Panc1 (cell line): ENCODE measurements at places on chromosomes 7 and 10. TPM values are rescaled to one million over a fixed set of nuclear protein-coding genes. Genes with fewer than 3 reads are reported as not detected.

DNA sequence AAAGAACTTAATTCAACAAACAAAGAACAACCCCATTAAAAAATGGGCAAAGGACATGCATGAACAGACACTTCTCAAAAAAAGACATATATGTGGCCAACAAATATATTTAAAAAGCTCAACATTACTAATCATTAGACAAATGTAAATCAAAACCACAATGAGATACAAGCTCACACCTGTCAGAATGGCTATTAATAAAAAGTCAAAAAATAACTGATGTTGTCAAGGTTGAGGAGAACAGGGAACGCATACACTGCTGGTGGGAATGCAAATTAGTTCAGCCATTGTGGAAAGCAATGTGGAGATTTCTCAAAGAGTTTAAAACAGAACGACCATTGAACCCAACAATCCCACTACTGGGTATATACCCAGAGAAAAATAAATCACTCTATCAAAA lies 19.1 kb downstream of the ZFAND4 start:
- H3K4me1 ChIP-seq: no peaks in the 10 kb centered on the region
- no peak overlapping the region for H3K4me3 ChIP-seq
- DNase-seq: no peak
- H3K36me3 ChIP-seq: no peaks in the 10 kb centered on the region; the same call in 1 of the 2 replicates

- H3K27me3 ChIP-seq: peaks cover 24% of the 10 kb centered on the region
- H3K36me3 ChIP-seq: no peaks in the 10 kb centered on the region
- no peak overlapping the region for H3K4me3 ChIP-seq
- H3K4me1 ChIP-seq: no peaks in the 10 kb centered on the region
- H3K27ac ChIP-seq: no peak overlapping the region
- no peak for DNase-seq
Observed at GRCh38 chr10:77687621-77688020, 50.0 kb upstream of the KCNMA1 start.

DNA sequence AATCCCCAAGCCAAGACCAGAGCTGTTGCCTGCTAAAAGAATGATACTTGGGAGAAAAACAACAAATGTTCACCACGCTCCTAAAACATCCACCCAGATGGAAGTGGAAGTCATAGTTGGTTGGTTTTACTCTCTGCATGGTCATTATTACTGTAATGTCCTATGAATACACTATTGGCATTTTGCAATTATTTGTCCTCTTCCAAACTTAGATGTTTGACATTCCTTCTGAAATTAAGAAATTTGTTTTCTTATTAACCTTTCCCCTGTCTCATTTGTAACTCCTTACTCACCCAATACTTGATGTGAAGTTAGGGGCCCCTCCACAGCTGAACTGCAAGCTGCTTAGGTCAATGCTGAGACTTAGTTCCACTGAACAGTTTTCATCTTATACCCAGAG lies 383.3 kb downstream of the INHBA start:
- no peak overlapping the region for H3K27ac ChIP-seq
- no peak for DNase-seq

DNA sequence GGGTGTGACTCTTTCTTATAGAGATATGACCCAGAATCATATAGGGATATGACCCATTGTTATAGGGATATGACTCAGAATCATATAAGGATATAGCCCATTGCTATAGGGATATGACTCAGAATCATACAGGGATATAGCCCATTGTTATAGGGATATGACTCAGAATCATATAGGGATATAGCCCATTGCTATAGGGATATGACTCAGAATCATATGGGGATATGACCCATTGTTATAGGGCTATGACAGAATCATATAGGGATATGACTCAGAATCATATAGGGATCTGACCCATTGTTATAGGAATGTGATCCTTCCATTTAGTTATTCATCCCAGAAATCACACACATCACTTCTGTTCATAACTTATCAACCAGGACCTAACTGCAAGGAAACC lies 312.2 kb upstream of the ADARB2 start:
- no peaks in the 10 kb centered on the region for H3K27me3 ChIP-seq
- no peak overlapping the region for H3K27ac ChIP-seq
- no peak overlapping the region for H3K4me3 ChIP-seq
- DNase-seq: no peak
- no peaks in the 10 kb centered on the region for H3K4me1 ChIP-seq

DNA sequence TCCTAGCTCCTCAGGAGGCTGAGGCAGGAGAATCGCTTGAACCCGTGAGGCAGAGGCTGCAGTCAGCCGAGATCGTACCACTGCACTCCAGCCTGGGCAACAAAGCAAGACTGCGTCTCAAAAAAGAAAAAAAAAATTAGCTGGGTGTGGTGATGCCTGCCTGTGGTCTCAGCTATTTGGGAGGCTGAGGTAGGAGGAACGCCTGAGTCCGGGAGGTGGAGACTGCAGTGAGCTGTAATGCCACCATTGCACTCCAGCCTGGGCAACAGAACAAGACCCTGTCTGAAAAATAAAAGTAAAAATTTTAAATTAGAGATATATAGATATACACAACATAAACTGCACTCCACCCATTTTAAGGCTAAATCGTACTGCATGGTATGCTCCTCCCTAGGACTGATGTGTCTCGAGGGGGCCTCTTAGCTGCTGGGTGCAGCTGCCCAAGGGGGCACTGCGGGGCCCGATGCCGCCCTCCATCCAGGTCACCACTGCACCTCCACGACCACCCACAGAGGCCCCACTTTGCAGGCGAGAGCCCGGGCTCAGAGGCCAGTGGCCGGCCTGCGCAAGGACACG lies 40.9 kb upstream of the FOXK1 start:
- H3K4me1 ChIP-seq: peaks cover 15% of the 10 kb centered on the region
- no peaks in the 10 kb centered on the region for H3K27me3 ChIP-seq
- H3K27ac ChIP-seq: peak overlapping the region; percentile 81
- H3K4me3 ChIP-seq: peak overlapping the region; percentile 90
- H3K36me3 ChIP-seq: no peaks in the 10 kb centered on the region

DNA sequence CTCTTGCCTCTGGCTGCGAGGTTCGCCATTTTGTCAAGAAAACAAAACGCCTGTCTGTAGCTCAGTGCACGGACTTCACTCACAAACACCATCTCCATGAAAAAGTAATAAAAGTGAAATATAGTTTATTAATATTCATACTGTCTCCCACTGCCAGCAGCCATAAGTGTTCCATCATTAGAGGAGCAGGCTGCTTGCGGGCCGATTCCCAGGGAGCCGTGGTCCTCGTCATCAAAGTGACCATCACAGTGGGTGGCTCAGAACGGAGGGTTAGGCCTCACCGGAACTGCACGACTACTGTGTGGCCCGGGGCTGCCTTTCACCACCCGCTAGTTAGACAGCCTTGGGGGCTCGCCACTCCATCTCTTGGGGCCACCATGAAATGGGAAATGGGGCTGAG lies 82.7 kb downstream of the HIPK2 start:
- no peak for DNase-seq
- H3K4me3 ChIP-seq: no peak overlapping the region
- no peak overlapping the region for H3K27ac ChIP-seq
- H3K36me3 ChIP-seq: no peaks in the 10 kb centered on the region
- peaks cover 11% of the 10 kb centered on the region; the same call in 1 of the 2 replicates for H3K4me1 ChIP-seq
- H3K27me3 ChIP-seq: no peaks in the 10 kb centered on the region

DNA sequence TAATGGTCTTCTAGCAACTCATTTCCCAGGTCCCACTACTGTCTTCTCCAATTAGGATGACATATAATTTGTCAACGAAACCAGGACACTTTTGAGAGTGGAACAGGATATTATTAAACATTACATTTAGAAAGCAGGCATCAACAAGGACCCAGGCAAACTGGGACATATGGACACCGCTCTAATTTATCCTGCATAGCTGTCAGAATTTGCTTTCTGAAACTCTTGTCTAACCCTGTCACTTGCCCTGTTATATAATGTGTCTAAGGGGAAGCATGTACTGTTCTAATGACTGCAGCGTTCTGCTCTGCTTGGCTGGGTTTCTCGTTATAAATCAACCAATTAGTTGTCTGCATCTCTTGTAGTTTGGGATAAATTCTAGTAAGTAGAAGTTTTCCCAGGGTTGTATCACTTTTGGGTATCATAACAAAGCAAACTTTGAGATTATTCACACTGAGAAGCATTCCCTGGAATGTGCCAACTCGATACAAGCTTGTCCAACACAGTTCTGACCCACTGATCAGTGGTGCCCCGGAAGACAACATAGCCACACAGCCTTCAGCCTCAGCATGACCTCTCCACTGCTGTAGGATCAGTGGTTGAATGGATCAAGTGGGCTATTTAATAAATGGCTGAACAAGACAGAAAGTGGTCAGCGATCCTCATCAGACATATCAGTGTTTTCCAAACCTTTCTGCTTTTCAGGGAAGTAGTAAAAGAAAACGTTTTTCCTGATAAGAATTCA lies 228.1 kb downstream of the KIF20B start:
- no peak overlapping the region for H3K4me3 ChIP-seq
- no peaks in the 10 kb centered on the region for H3K36me3 ChIP-seq
- H3K27me3 ChIP-seq: 0 out of 2 replicates have a peak, but pooled peaks cover 2% of the 10 kb centered on the region
- H3K27ac ChIP-seq: no peak overlapping the region
- no peak for DNase-seq
- no peaks in the 10 kb centered on the region for H3K4me1 ChIP-seq

- H3K4me1 ChIP-seq: peaks cover 4% of the 10 kb centered on the region; the same call in 1 of the 2 replicates
- H3K36me3 ChIP-seq: no peaks in the 10 kb centered on the region
- no peak overlapping the region for H3K4me3 ChIP-seq
Observed at GRCh38 chr10:125631806-125632205, 51.2 kb downstream of the TEX36 start.

DNA sequence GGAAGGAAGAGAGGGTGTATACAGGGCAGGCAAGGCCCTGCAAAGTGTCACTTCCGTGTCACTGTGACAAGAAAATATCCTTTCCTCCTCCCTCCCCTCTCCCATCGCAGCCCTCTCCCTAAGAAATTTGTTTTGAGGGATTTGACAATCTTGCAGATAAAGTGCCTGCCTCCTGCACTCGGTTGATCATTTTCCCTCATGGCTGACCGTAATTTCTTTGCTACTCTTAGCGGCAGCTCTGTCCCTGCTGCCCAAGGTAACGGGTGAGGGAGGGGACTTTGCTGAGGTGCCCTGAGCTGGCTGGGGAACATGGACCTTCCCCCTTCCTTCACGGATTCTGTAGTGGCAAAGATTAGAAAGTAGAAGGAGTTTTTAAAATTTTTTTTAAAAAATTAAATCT lies 179.1 kb downstream of the TCF7L2 start:
- H3K36me3 ChIP-seq: no peaks in the 10 kb centered on the region
- peaks cover 47% of the 10 kb centered on the region for H3K4me1 ChIP-seq
- peak overlapping the region; percentile 62 for H3K27ac ChIP-seq
- no peak overlapping the region for H3K4me3 ChIP-seq

- no peaks in the 10 kb centered on the region for H3K4me1 ChIP-seq
- H3K27me3 ChIP-seq: no peaks in the 10 kb centered on the region
- no peak overlapping the region; the same call in 1 of the 2 replicates for H3K27ac ChIP-seq
- peak; percentile 92 for DNase-seq
- no peaks in the 10 kb centered on the region for H3K36me3 ChIP-seq
- H3K4me3 ChIP-seq: no peak overlapping the region
Observed at GRCh38 chr7:43674559-43675436, 54.5 kb downstream of the COA1 start.

DNA sequence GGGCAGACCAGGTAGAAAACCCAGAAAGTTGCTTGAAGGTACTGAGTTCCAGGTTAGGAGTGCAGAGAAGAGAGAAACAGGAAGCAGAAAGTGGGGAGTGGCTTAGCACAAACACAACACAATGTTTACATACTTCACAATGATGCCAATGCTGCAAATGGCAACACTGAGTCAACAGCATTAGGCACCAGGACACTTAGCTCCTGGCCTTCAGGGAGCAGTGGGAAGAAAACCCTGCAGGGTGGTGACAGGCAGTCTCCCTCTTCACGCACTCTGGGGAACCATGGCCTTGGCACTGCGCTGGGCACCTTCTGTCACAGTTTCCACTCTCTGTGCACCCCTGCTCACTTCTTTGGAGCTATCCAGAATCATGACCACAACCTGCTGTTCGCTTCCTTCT lies 7.3 kb downstream of the ICA1 start:
- no peaks in the 10 kb centered on the region for H3K4me1 ChIP-seq
- H3K27ac ChIP-seq: no peak overlapping the region
- no peak for DNase-seq
- no peaks in the 10 kb centered on the region for H3K36me3 ChIP-seq

GRCh38 chr7:45701701-45702510 lies 127.7 kb downstream of the ADCY1 start:
- H3K4me3 ChIP-seq: no peak overlapping the region
- peaks cover 40% of the 10 kb centered on the region for H3K27me3 ChIP-seq
- no peaks in the 10 kb centered on the region for H3K36me3 ChIP-seq
- no peak for DNase-seq
- no peaks in the 10 kb centered on the region for H3K4me1 ChIP-seq

- no peak overlapping the region for H3K4me3 ChIP-seq
- H3K27me3 ChIP-seq: no peaks in the 10 kb centered on the region
- no peak overlapping the region for H3K27ac ChIP-seq
- H3K4me1 ChIP-seq: no peaks in the 10 kb centered on the region
Observed at GRCh38 chr10:48494073-48494472, 110.8 kb downstream of the ARHGAP22 start.

DNA sequence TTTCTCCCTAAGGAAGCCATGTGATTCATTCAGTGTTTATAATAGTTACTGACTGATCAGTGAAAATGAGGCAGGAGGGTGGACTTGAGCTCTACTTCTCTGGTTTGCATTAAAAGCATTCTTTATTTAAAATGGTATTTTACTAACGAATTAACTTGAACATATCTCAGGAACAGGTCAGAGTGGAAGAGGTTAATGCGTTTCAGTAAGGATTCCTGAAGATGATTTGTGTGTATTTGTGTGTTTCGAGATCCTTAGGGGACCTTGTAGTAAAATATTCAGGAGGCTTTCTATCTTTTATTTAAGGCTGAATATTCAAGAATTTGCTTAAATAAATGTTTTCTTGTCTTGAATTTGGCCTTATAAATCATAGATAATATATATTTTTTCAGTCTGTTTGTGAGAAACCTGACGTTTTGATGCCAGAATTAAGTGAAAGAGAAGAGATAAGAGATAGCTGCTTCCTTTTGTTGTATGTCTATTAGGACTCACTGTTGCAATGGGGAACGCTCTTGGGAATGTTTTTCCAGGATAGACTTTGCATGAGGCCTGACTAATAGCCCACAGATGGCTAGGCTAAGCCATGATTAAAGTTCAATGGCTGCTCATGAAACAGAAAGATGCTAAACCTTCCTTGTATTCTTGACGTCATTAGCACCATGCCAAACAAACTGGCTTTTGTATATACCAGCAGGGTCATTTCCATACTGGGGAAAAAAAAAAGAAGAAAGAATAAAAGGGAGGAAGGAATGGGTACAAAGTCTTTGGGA lies 93.8 kb upstream of the MTPN start:
- H3K4me1 ChIP-seq: no peaks in the 10 kb centered on the region
- no peak overlapping the region for H3K27ac ChIP-seq
- H3K36me3 ChIP-seq: no peaks in the 10 kb centered on the region
- no peak overlapping the region for H3K4me3 ChIP-seq
- DNase-seq: no peak

SFTPA1 gene
- total RNA-seq: 3.8 TPM

ACSL5 gene
- 2.4 TPM for total RNA-seq

BHLHA15 gene
- total RNA-seq: 0.26 TPM

TMEM130 gene
- total RNA-seq: 0.41 TPM

TRUB1 gene
- 30.4 TPM for total RNA-seq

ING3 gene
- total RNA-seq: 9.1 TPM
